CD8-positive, alpha-beta T cell (primary cell): ENCODE measurements at places on chromosomes 4 and X.

- no peak for DNase-seq
Observed at GRCh38 chr4:173782660-173783059, 252.6 kb upstream of the HAND2 start.

- no peak for DNase-seq
Observed at GRCh38 chr4:108559911-108560310, 60.5 kb upstream of the RPL34 start.

DNA sequence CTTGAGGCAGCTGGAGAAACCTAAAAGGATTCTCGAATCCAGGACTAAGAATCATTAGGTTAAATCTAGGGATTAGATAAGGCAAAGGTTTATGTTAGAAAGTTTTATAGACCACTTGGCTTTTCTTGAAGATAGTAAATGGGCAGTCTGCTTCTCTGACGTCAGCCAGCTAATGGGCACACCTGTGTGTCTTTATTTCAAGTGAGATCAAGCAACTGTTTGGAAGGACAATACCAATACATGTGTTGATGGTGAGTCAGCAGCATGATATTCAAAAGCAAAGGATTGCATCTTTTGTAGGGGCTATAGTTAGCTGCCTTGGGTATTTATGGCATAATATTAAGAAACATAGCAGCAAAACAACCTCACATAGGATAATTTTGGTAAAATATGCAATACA lies 46.5 kb upstream of the GRPR start:
- no peak for DNase-seq

DNA sequence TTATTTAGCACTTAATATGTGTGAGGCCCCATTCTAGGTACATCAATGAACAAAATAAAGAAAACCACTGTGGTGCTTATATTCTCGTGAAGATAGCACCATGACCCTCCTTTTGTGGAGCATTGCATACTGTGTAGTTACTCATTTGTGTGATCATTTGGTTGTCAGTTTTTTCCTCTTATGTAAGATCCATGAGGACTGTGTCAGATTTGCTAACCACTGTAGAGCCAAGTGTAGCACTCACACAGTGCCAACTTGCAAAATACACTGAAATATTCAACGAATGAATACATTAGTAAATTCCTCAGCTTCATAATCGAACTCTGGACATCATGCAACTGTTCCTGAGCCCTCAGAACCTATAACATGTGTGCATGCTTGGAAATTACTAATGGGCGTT lies 29.5 kb upstream of the SETD7 start:
- DNase-seq: no peak

GRCh38 chr4:4867375-4868039 lies 8.0 kb downstream of the MSX1 start:
- no peak for DNase-seq

- DNase-seq: no peak
Observed at GRCh38 chr4:148770848-148771247, 328.6 kb upstream of the NR3C2 start.

GRCh38 chrX:1480082-1480785 lies 27.5 kb upstream of the ASMTL start:
- peak; percentile 47 for DNase-seq

- no peak for DNase-seq
Observed at GRCh38 chr4:52713456-52713937, 37.7 kb downstream of the ERVMER34-1 start.

DNA sequence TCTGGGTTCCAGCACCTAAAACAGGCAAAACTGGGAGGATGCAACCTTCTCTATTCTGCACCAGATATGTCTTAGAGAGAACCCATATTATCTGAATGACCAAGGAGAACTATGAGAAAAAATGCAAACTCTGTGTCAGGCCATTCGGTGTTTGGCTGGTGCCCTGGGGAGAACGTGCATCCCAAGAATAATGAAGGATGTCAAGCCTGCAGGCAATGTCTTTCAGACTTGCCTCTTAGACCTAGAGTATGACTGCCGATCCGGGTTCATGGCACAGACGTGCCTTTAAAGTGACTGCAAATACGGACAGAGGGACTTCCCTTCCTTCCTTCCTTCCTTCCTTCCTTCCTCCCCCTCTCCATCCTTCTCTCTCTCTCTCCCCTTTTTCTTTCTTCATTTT lies 6.9 kb downstream of the XAGE1B start:
- no peak for DNase-seq

DNA sequence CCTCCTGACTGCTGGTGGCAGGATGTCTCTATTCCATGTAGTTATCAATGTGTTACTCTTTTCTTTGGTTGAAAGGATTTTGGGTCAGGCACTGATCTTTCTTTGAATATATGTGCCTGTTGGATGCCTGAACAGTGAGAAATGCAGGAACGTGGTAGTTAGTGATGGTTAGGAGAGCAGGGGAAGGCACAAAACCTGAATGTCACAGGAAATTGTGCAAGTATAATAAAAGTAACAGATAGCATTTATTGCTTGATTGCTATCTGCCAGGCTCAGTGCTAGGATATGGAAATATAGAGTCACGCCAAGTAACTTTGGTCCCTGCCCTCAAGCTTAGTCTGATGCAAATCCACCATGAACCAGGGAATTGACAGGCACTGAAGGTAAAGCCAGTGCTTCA lies 219.8 kb upstream of the FAT1 start:
- no peak for DNase-seq

- no peak for DNase-seq
Observed at GRCh38 chr4:121642876-121643585, 53.7 kb downstream of the ANXA5 start.

- DNase-seq: no peak
Observed at GRCh38 chrX:30654989-30655607, 1.9 kb downstream of the GK start.

DNA sequence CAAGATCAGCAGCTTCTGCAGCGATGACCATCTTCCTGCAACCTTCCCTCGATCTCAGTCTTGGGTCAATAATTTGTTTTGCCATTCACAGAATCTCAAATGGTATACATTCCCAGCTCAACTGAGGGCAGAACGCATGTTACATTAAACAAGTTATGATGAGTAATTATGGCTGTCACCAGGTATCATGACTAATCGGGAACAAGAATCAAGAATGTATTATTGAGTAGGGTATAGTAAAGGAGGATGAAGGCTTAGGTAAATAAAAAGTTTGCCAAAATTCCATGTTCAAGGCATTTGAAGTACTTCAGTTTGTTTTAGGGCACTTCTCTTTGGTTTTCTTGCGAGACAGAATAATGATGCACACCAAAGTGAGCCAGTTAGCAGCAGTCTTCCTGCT lies 194.1 kb downstream of the SH2D1A start:
- no peak for DNase-seq
